ENCODE measurements at places on chromosomes 5 and 9. TPM values are rescaled to one million over a fixed set of nuclear protein-coding genes. Genes with fewer than 3 reads are reported as not detected.

IGIP gene
- 4.6 TPM for total RNA-seq

DNA sequence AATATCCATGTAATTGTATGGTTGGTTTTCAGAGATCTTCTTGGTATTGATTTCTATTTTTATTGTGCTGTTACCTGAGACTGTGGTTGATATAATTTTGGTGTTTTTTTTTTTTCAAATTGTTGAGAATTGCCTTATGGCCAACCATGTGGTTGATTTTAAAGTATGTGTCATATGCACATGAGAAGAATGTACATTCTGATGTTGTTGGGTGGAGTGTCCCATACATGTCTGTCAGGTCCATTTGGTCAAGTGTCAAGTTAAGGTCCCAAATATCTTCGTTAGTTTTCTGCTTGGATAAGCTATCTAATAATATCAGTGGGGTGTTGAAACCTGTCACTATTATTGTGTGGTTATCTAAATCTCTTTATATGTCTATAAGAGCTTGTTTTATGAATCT is 160.0 kb upstream of the ITGA1 start:
- no peak for DNase-seq

DNA sequence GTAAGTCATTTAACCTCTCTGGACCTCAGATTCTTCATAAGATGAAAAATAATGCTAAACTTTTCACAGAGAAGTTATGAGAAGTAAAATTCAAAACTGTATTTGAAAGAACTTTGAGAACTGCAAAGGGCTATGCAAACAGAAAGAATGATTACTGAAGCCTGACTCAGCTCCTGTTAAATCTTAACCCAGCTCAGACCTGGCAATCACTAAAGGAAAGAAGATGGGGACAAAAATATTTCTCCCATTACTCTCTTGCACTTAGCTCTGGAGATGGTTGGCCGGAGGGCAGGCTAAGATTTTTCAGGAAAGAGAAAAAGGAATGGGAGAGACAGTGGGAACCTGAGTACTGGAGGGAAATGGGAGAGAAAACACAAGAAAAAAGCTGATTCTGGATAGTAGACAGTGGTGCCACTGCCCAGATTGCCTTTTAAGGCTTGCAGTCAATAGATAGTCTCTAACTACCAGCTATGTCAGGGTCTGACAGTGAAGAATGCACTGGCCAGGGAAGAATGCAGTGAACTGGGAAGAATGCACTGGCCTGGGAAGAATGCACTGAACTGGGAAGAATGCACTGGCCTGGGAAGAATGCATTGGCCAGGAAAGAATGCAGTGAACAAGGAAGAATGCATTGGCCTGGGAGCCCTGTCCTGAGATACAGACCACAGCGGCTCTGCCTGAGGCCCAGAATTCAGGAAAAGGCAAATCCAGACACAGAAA is 25.2 kb upstream of the CEMIP2 start:
- DNase-seq: no peak

DNA sequence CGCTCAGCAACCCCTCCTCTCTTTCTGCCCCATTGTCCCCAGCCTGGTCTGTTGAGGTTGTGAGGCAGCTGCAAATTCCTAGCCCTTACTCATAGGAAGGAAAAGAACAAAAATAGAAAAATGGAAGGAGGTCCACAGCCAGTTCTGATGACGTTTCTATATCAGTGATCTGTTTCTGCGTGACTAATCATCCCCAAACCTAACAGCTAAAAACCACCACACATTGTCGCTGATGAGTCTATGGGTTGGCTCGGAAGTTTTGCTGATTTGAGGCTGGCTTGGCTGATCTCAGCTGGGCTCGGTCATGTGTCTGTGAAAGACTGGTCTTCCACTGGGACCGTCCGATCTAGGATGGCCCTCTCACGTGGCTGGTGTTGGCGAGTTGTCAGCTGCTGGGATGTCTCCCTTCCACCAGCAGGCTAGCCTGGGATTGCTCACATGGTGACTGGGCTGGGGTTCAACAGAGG is 200.6 kb upstream of the ZNF618 start:
- peak; percentile 96 for DNase-seq

GRCh38 chr5:168334695-168335094 is 43.2 kb downstream of the WWC1 start:
- DNase-seq: no peak

GRCh38 chr5:174064171-174064570 is 18.7 kb downstream of the NSG2 start:
- DNase-seq: no peak

DNA sequence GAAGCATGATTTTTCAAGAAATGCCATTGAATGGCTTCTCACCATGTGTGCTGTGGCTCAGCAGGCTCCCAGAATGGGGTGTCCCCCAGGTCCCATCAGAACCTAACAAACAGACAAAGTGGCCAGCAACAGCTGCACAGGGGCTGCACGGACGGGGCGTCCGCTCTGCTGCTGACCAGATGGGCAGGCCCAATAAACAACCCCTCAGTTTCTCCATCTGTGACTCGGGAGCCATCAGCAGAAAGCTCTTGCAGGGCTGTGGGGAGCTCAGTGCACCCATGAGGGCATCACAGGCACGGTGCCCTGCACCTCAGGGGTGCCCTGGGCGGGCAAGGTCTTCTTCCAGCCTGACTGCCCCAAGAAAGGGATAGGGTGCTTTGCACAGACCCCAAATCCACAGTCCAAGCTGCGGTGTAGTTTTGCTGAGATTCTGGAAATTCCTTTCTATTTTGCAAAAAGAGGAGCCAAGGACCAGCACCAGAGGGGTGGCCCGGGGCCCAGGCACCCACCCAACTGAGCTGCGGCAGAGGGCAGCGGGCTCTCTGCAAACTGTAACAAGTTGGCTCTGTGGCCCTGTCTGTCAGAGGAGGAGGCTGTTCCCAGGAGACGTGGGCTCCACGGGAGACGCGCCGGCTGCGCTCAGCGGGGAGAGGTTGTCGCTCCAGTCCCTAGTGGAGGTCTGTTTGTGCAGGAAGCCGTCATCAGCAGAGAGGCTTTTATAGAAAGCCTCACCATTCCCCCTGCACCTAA is 138.7 kb upstream of the PPP1R26 start:
- DNase-seq: no peak

- no peak for DNase-seq
Measured at GRCh38 chr5:106543330-106543729, 1127.4 kb downstream of the EFNA5 start.

DNA sequence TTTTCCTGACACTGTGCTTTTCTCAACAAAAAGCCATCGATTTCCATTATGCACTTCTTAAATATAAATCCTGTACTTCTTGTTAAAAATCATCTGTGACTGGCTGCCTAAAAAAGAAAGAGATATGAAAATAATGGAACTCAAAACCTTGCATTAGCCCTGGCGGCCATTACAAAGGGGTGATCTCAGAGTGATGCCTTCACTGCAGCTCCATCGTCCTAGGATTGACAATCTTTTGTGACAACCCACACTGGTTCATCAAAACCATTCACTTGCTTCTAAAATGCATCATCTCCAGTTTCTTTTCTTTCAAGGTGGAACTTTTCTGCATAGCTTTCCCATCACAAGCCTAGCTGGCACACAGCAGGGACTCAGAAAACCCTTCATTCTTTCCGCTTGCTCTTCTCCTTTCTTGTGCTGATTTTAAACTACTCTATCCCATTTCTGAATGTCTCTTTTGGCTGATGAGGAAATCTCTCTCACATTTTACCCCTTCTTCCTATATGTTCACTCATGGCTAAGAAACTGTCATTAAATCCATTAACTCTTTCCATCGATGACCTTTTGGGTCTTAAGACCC is 351.9 kb downstream of the GLIS3 start:
- no peak for DNase-seq

C1QTNF2 gene
- total RNA-seq: 0.11 TPM

PTGS1 gene
- total RNA-seq: 14.4 TPM

DNA sequence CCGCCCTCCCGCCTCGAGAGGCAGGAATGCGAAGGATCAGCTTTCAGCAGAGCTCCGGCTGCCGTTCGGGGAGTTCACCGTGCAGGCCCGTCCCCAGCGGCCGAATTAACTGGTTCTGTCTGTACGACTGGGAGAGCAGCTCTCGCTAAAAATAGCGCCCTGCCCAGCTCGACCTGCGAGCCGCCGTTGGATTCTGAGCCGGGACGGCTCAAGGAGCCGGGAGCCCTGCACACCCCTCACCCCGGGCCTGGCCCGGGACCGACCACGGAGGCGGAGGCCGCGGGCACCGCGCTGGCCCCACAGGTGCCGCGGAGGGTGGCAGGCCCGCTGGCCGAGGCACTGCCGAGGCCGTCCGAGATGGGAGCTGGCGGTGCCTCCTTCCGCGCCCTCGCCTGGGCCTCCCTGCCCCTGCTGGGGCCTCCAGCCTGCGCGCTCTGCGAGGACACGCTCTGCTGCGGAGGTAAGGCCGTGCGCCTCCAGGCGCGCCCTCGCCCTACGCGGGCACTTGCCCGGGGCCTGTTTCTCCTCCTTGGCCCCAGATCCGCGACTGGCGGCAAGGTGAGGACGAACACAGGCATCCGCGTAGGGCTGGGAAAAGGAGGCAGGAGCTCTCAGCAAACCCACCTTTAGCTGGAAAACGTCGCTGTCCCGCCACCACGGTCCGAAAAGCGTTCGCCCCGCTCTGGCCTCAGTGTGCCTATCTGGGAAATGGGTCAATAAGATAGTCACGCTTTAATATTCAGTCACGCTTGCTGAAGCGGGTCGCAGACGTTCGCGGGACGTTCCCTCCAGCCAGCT is 53.1 kb upstream of the DAB2IP start:
- DNase-seq: no peak
